ENCODE measurements at places on chromosomes 13 and 19. TPM values are rescaled to one million over a fixed set of nuclear protein-coding genes. Genes with fewer than 3 reads are reported as not detected.

Gene C3
- not detected for total RNA-seq

Gene JOSD2
- 43.1 TPM for total RNA-seq

Gene CAMSAP3
- 0.41 TPM for total RNA-seq

Gene SLITRK6
- 0.10 TPM for total RNA-seq

Gene ANKLE1
- 0.57 TPM for total RNA-seq

Gene ZNF799
- total RNA-seq: 3.7 TPM

Gene FGF9
- 0.90 TPM for total RNA-seq

Gene CTXN1
- 21.8 TPM for total RNA-seq

Gene GPR183
- 0.63 TPM for total RNA-seq

Gene ADGRE1
- total RNA-seq: not detected

Gene RASAL3
- total RNA-seq: not detected

Gene CGB3
- not detected for total RNA-seq

Gene IRGC
- total RNA-seq: not detected

GRCh38 chr19:48461982-48462655 is 6.7 kb downstream of the KCNJ14 start:
- DNase-seq: no peak

DNA sequence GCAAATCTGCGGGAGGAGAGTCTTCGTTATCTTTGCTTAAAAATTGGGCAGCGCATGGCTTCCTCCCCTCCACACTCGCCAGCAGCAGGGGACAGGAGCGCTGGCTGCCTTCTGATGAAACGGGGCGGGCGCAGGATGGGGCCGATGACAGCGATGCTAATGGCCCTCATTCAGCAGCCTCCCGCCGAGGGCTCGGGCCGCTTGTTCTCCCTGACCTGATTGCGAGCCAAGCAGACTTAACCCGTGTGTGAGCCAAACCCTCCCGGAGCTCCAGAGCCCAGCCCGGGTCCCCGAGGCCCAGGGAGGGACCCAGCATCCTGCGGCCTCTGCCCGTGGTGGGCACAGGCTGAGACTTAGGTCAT is 90.3 kb downstream of the KDM4B start:
- DNase-seq: no peak

DNA sequence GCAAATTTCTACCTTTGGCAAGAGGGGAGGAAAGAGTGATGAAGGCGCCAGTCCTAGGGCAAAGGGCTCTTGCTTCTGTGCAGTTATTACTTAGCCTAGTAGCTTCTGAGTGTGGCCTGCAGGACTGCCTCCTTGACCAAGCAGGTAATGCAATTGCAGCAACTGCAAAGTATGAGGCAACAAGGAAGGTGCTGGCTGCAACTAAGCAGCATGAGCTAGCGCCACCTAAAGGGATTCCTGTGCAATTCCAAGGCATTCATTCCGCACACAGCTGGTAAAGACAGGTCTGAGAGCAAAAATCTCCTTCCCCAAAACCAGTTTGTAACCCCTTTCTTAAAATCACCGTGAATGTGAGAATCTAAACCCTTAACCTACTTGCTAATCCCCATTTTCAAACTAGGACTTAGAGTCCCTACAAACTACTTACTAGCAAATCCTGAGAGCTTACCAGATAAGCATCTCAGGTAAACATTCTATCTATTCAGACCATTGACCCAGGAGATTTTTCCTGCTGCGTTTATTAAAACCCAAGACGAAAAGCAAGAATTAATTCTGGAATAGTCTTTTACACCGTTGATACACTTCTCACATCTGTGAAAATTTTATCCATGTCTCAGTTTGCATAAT is 62.9 kb downstream of the DCT start:
- no peak for DNase-seq

DNA sequence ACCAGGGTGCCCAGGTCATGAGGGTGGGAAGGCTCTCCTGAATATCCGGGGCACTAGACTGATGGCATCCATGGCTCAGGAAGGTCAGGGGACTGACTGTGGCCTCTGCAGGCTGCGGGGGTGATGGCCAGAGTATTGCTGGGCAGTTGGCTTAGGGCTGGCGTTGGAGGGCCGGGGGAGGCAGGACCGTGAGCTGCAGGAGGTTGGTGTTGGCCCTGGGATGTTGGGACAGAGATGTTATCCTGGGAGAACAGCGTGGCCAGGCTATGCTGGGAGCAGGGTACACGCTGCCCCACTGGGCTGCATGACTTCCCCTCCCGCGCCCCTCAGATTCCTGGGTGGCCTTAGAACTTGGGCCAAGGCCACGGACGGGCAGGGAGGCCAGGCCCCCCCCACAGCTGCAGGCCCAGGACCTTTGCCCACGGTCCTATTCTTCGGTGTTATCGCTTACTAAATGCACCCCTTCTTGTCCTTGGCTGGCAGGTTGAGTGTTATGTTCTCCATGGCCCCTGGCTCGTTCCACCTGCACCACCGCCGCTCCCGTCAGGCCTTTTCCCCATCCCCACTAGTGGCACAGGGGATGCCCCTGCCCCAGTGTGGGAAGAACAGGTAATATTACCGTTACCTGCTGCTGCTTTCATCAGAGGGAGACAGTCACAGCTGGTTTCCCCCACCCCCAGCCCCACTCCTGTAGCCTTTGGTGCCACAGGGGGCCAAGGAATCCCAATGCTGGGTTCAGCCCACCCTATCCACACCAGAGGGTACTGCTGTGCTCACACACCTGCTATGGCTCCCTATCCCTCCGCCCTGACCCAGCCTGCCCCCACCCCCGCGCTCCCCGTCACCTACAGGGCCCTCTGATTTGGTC is 3.2 kb upstream of the ISYNA1 start:
- no peak for DNase-seq

DNA sequence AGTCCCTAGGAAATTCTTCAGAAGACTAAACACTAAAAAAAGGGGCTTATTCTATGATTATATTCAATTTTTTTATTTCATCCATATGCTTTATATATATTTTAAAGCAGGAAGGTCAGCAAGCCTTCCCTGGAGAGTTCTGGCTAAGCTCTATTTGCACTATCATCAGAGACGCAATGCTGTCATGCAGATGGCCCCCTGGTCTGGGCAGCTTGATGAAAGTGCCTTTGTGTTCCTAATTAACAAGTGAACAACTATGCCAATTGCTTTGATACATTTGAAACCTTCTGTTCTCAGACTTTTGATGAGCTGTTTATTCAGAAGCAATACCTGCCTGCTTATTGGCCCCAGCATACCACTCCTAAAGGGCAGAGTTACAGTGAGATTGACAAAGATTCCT is 1344.6 kb downstream of the OLFM4 start:
- no peak for DNase-seq

GRCh38 chr19:35357867-35358573 is at the start of gene FFAR3:
TSS of gene FFAR3 (plus strand) at chr19:35358460. CDS start at chr19:35358891, 431 bp downstream.
- DNase-seq: no peak

DNA sequence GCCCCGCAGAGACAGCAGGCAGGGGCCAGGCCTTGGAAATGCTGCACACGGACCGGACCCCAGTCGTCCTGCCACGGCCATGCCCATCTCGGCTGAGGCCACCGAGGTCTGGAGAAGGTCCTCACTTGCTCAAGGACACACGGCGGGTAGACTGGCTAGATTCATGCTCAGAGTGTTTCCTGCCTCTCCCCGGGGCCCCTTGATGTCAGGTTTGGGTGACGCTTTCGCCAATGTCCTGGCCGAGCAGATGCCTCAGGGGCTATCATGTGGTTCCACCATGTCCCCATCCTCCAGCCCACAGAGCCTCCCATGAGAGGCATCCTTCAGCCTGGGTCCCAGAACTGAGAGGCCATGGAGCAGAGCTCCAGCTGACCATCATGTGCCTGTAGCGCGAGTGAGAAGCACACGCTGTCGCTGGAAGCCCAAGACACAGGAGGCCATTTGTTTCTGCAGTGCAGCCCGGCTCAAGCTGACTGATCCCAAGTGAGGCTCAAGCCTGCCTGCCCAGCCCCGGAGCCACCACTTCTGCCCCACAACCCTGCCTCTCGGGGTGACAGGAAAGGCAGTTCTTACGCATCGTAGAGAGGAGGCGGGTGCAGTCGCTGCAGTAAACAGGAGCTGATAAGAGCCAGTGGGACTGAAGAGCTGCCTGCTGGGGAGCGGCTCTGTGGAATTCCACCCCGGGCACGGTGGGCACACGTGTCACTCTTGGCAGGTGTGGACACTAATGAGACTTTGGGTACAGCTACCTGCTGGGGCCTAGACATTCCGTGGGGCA is 53.9 kb upstream of the GAS6 start:
- no peak for DNase-seq

GRCh38 chr19:18456974-18457373 is 19.0 kb upstream of the ISYNA1 start:
- no peak for DNase-seq

GRCh38 chr19:42693760-42694350 is 46.4 kb downstream of the PSG3 start:
- no peak for DNase-seq

DNA sequence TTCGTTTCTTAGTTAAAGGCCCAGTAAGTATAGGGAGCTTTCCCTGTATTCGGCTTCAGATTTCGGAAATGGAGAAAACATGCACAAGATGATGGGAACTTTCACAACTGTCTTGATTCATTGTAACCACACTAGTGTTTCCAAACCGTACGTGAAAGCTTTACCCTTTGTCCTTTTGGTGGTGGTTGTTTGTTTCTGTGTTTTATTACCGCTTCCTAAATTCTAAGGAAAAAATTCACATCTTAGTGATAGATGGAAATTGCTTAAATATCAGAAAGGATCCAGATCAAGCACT is 504 bp upstream of the VWA8 start:
- DNase-seq: no peak

DNA sequence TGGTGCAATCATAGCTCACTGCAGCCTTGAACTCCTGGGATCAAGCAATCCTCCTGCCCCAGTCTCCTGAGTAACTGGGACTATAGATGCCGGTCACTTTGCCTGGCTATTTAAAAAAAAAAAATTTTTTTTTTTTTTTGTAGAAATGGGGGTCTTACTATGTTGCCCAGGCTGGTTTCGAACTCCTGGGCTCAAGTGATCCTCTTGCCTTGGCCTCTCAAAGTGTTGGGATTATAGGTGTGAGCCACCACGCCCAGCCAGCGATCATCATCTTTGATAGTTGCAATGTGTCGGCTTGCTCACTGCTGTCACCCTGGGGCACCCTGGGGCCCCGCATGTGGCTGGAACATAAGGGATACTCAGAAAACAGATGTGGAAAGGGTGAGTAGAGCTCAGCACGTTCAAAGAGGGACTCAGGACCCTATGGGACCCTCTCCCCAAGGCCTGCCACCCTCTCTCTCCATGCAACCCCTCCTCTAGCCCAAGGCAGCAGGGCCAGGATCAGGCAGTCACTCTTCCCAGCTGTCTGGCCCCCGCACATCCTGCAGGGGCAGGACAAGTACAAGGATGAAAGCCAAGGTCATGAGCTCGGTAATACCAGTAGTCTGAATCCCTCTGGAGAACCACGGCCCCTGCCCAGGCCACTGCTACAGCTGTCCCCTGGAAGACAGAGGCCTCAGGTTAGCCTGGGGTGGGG is 6.5 kb upstream of the CCL25 start:
- DNase-seq: no peak

GRCh38 chr19:44019498-44019897 is 5.7 kb upstream of the ZNF222 start:
- no peak for DNase-seq

GRCh38 chr13:21060338-21061028 is 903 bp downstream of the LATS2 start:
- DNase-seq: no peak

- no peak for DNase-seq
Measured at GRCh38 chr13:85093808-85094207, 705.4 kb downstream of the SLITRK6 start.

DNA sequence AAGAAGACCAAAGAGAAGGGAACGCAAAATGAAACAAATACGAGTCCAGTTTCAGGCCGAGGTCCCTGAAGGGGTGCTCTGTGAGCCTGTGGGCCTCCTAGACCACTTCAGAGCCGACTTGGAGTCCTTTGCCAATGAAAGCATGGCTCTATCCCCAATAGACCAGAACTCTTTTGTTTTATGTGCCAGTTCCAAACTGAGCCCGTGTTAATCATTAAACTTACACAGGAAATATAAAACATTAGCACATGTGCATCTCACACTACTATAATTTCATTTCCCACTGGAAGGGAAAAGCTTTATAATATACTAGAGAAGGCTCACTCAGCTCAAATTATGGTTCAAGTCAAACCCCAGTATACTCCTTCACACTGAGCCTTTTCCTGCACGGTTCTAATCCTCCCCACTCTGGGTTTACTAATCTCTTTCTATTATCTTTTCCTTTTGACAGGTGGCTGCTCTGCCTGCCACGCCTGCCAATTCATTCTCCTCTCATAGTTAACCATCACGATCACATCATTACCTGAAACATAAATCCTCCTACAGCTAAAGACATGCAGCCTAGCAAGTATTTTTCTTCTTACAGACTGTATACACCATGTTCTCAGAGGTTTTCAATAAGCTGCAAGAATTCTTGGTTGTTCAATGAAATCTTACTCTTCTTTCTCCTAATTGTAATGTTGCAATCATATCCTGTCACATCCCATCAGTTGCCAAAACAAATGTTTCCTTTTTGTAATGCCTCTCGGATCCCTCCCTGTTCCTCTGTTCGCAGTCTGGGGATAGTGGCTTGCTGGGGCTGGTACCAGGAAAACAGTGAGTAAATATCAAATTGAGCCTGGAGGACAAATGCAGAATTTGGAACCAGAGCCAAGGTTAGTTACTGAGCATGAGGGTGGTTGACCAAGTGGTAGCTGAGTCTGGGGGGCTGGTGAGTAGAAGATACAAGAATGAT is 18.8 kb upstream of the WASF3 start:
- DNase-seq: no peak

- no peak for DNase-seq
Measured at GRCh38 chr13:65857942-65858565, 1372.1 kb downstream of the PCDH9 start.

- no peak for DNase-seq
Measured at GRCh38 chr19:18985257-18985656, 44.2 kb upstream of the HOMER3 start.

- no peak for DNase-seq
Measured at GRCh38 chr13:25170554-25171111, 1.5 kb downstream of the AMER2 start.

- DNase-seq: no peak
Measured at GRCh38 chr19:3622224-3622623, 4.4 kb downstream of the CACTIN start.

GRCh38 chr13:91719033-91719432 is 320.6 kb downstream of the GPC5 start:
- DNase-seq: no peak

DNA sequence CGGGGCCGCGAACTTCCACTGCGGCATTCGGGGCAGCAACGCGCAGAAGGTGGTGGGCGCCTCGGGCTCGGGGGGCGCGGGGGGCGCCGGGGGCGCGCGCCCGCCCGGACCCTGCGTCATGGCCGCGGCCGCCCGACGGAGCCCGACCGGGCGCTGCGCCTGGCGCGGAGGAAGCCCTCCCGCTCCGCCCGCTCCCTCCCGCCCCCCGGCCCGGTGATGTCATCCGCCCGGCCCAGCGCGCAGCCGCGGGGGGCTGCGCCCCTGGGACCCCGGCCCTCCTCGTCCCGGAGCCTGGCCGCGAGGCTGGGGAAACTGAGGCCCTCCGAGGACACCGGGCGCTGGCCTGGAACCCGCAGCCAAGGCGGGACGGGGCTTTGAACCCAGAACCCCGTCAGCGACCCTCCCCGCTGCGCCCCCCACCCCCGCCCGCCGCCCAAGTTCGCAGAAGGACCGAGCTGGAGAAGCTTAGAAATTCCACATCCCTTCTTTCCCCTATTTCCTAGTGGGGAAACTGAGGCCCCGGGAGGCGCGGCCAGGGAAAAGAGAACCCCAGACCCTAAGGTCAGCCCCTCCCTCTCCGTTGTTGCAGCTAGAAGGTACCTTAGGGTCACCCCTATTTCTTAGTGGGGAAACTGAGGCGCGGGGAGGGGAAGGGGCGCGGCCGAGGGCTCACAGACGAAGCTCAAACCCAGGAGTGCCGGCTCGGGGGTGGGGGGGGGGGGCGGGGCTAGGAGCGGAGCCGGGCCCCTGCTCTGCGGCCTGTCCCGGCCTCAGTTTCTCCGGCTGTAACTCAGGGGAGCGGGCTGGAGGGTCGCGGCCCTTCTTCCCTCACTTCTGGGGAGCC is at the start of gene SHC2:
TSS of gene SHC2 (minus strand) at position 157 of the 844 bp plus-strand sequence. CDS start at position 120, 37 bp downstream.
- no peak for DNase-seq
